ENCODE measurements at places on chromosomes 6 and 20.

DNA sequence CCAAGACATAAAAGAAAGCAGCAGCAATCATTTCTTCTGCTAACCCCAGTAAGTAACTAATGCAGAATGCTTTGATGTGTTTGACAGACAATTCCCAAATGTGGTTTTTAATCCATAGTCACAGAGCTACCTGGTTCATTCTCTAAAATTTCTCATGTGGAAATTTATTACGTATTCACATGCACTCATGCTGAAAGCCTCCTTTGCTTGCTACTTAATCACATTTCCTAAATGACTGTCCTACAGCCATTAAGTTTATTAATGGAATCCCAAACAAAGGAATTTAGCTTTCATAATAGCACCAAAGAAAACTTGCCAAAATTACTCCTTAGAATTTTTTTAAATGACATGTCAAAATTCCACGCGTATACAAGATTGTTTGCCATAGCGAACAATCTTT, 68.6 kb upstream of the MCHR2 start:
- DNase-seq, result no peak
- H3K27me3 ChIP-seq, result no peaks in the 10 kb centered on the region
- no peak overlapping the region for H3K27ac ChIP-seq
- no peaks in the 10 kb centered on the region for H3K4me1 ChIP-seq
- no peaks in the 10 kb centered on the region for H3K36me3 ChIP-seq
- H3K4me3 ChIP-seq, result no peak overlapping the region

- no peak for DNase-seq
- peaks cover 41% of the 10 kb centered on the region for H3K27me3 ChIP-seq
- H3K27ac ChIP-seq, result no peak overlapping the region
- H3K4me1 ChIP-seq, result peaks cover 28% of the 10 kb centered on the region
- no peaks in the 10 kb centered on the region for H3K36me3 ChIP-seq
These were observed 1.5 kb upstream of the SRMS start for GRCh38 chr20:63549019-63549418.

- H3K36me3 ChIP-seq, result no peaks in the 10 kb centered on the region
- no peak for DNase-seq
- no peak overlapping the region for H3K4me3 ChIP-seq
- no peaks in the 10 kb centered on the region for H3K27me3 ChIP-seq
These were observed 397.4 kb downstream of the C6orf118 start for GRCh38 chr6:164911873-164912580.

DNA sequence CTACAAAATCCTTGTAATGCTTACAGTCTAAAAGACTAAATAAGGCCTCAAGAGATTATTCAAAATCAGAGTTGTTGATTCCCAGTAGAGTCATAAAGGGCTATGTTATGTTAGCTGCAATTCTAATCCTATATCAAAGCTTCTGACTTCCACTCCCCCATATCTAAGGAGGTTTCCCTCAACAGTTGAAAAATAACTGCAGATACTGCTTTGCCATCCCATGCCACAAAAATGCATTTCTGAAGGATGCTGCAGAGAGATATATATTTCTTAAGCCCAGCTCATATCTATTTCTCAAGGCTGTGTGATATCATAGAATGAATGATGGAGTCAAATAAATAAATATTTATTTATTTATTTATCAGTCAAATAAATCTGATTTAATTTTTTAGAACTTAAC, 332.3 kb downstream of the LAMA2 start:
- H3K27me3 ChIP-seq, result no peaks in the 10 kb centered on the region
- H3K27ac ChIP-seq, result no peak overlapping the region
- H3K4me1 ChIP-seq, result no peaks in the 10 kb centered on the region
- H3K36me3 ChIP-seq, result no peaks in the 10 kb centered on the region
- no peak overlapping the region for H3K4me3 ChIP-seq

GRCh38 chr6:28248916-28249315, 3.2 kb downstream of the ZKSCAN4 start:
- H3K4me3 ChIP-seq, result no peak overlapping the region
- no peaks in the 10 kb centered on the region for H3K27me3 ChIP-seq
- H3K36me3 ChIP-seq, result peaks cover 40% of the 10 kb centered on the region
- H3K27ac ChIP-seq, result no peak overlapping the region

DNA sequence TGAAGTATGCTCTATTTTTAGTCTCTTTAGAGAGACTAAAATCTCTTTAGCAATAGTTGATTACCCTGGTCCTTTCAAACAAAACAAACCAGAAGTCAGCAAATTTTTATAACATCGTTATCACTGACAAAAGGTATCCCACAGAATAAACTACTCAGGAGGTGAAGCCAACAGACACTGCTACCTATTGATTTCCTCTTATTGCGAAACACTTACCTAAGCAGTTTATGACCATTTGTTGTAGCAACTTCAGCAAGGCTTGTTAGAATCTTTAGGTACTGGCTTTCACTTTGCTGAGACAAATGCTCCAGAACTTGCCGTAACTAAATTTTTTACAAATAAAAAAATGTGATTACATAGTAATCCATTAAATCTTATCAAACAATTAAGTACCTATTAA, 64.4 kb downstream of the HACE1 start:
- peaks cover 16% of the 10 kb centered on the region for H3K36me3 ChIP-seq
- no peaks in the 10 kb centered on the region for H3K27me3 ChIP-seq
- no peak for DNase-seq
- no peak overlapping the region for H3K27ac ChIP-seq
- no peak overlapping the region for H3K4me3 ChIP-seq

GRCh38 chr6:137102851-137103492, 58.2 kb upstream of the IL20RA start:
- H3K4me1 ChIP-seq, result peaks cover 28% of the 10 kb centered on the region
- no peak overlapping the region for H3K27ac ChIP-seq
- H3K27me3 ChIP-seq, result no peaks in the 10 kb centered on the region
- H3K36me3 ChIP-seq, result no peaks in the 10 kb centered on the region
- no peak for DNase-seq

- H3K36me3 ChIP-seq, result no peaks in the 10 kb centered on the region
- no peaks in the 10 kb centered on the region for H3K27me3 ChIP-seq
- no peak for DNase-seq
- no peaks in the 10 kb centered on the region for H3K4me1 ChIP-seq
- H3K27ac ChIP-seq, result no peak overlapping the region
These were observed 127.6 kb upstream of the AKAP12 start for GRCh38 chr6:151112130-151112529.

DNA sequence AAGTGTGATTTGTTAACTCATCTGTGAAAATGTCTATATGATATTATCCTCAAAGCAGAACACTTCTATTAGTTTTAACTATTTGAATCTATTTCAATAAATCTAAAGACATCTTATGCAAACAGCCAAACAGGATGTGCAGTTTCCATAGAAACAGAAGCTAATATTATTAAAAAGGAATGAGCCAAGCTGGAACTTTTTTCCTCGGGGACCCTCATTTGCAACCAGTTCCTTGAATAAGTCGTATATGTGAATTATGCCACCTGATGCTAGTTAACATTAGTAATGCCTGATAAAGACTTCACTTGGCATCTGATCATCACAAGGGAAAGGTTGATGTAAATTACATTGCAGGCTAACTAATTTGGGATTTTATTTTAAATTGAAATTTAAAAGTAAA, 216.9 kb upstream of the SMLR1 start:
- DNase-seq, result no peak
- no peaks in the 10 kb centered on the region for H3K4me1 ChIP-seq
- no peaks in the 10 kb centered on the region for H3K27me3 ChIP-seq

GRCh38 chr20:32435449-32436107, 77.4 kb downstream of the ASXL1 start:
- no peaks in the 10 kb centered on the region for H3K4me1 ChIP-seq
- no peak overlapping the region for H3K4me3 ChIP-seq
- no peaks in the 10 kb centered on the region for H3K27me3 ChIP-seq
- no peak overlapping the region for H3K27ac ChIP-seq

- H3K36me3 ChIP-seq, result no peaks in the 10 kb centered on the region
- peaks cover 39% of the 10 kb centered on the region for H3K4me1 ChIP-seq
- no peak overlapping the region for H3K4me3 ChIP-seq
- no peaks in the 10 kb centered on the region for H3K27me3 ChIP-seq
- no peak overlapping the region for H3K27ac ChIP-seq
These were observed 21.7 kb downstream of the GFOD1 start for GRCh38 chr6:13465734-13466133.

- no peaks in the 10 kb centered on the region for H3K4me1 ChIP-seq
- no peaks in the 10 kb centered on the region for H3K36me3 ChIP-seq
- H3K27ac ChIP-seq, result no peak overlapping the region
- no peak overlapping the region for H3K4me3 ChIP-seq
These were observed 179.3 kb downstream of the MTHFD1L start for GRCh38 chr6:151044465-151045441.

- H3K27ac ChIP-seq, result peak within 1 kb of the TSS; percentile 60
- H3K27me3 ChIP-seq, result no peaks in the 10 kb centered on the region
- peak within 1 kb of the TSS; percentile 70 for H3K4me3 ChIP-seq
These were observed at the start of gene ZBTB46 for GRCh38 chr20:63830841-63831588. ZBTB46 (minus strand) TSS chr20:63831264; CDS start chr20:63790757, 40,507 bp downstream.

- DNase-seq, result no peak
- H3K4me1 ChIP-seq, result peaks cover 5% of the 10 kb centered on the region
- H3K4me3 ChIP-seq, result no peak overlapping the region
- H3K27ac ChIP-seq, result no peak overlapping the region
These were observed 193.3 kb downstream of the UTRN start for GRCh38 chr6:144478483-144478882.

DNA sequence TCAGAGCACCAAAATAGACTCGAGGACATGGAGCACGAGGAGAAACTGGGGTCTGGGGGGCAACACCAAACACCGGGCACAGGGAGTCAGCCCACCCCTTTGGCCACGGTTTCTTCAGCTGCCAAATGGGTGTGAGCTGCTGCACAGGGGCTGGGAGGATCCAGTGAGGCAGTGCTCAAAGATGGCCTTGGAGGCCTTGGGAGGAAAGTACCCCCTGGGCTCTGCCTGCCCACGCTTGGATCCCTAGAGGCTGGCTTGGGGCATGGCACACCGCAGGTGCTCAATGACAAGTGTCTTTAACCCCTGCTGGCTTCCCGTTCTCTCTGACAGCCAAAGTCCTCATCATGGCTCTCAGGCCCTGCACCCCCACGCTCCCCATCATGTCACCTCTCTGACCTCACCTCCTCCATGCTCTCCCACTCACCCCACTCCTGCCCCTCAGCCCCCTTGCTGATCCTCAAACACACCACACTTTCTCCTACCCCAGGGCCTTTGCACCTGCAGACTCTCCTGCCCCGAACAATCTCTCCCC, 190.3 kb downstream of the ANKRD60 start:
- DNase-seq, result peak; percentile 66
- no peak overlapping the region for H3K27ac ChIP-seq
- no peak overlapping the region for H3K4me3 ChIP-seq
- H3K4me1 ChIP-seq, result peaks cover 4% of the 10 kb centered on the region

- no peak for DNase-seq
- H3K36me3 ChIP-seq, result no peaks in the 10 kb centered on the region
- H3K4me3 ChIP-seq, result no peak overlapping the region
- no peaks in the 10 kb centered on the region for H3K27me3 ChIP-seq
- no peaks in the 10 kb centered on the region for H3K4me1 ChIP-seq
These were observed 637 bp downstream of the MYLK4 start for GRCh38 chr6:2749969-2750600.

- no peak overlapping the region for H3K27ac ChIP-seq
- H3K4me3 ChIP-seq, result no peak overlapping the region
- no peaks in the 10 kb centered on the region for H3K36me3 ChIP-seq
- DNase-seq, result no peak
- H3K27me3 ChIP-seq, result no peaks in the 10 kb centered on the region
These were observed 122.3 kb downstream of the ANKS1A start for GRCh38 chr6:35011096-35012041.

DNA sequence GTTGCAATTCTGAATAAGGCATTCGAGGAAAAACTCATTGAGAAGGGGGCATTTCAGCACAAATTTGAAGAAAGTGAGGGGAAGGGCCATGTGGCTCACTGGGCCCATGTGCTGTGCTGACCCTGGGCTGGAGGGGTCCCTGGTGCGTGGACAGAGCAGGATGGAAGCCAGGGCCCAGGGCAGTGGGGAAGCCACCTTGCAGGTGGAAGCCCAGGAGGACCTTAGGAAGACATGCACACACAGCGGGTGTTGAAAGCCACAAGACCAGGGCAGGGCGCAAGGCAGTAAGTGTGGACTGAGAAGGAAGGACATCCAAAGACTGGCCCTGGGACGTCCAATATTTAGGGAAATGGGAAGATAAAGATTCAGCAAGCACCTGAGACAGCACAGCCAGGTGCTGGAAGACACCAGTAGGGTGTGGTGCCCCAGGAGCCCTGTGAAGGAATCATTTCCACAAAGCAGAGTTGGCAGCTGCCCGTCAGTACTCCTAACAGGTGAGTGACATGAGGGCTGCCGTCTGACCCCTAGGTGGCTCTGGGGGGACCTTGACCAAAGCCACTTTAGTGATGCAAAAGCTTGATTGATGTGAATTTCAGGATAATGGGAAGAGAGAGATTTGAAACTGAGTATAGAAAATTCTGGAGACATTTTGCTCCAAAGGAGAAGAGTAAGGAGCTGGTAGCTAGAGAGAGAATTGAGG, 254.4 kb upstream of the EXOC2 start:
- H3K4me1 ChIP-seq, result peaks cover 5% of the 10 kb centered on the region
- no peak for DNase-seq
- H3K36me3 ChIP-seq, result no peaks in the 10 kb centered on the region
- no peak overlapping the region for H3K4me3 ChIP-seq
